ENCODE measurements at places on chromosomes 1 and 21. TPM values are rescaled to one million over a fixed set of nuclear protein-coding genes. Genes with fewer than 3 reads are reported as not detected.

The PRELP gene
- 1.3 TPM for total RNA-seq

The APOBEC4 gene
- not detected for total RNA-seq

The ITLN2 gene
- not detected for total RNA-seq

The ENSA gene
- total RNA-seq, result 82.1 TPM

The PLEKHA6 gene
- 4.6 TPM for total RNA-seq

The FALEC gene
- not detected for total RNA-seq

The ADAMTS5 gene
- total RNA-seq, result 8.4 TPM

The SPRR2F gene
- not detected for total RNA-seq

The FNDC5 gene
- total RNA-seq, result 1.00 TPM

The AADACL4 gene
- not detected for total RNA-seq

The CORT gene
- not detected for total RNA-seq

The PTPRC gene
- total RNA-seq, result not detected

The PLA2G2C gene
- not detected for total RNA-seq

The ERVH48-1 gene
- total RNA-seq, result not detected

The C1orf226 gene
- total RNA-seq, result 1.7 TPM

The C1orf167 gene
- total RNA-seq, result 0.24 TPM

The GJA9 gene
- not detected for total RNA-seq

The FAM163A gene
- not detected for total RNA-seq

The COL11A1 gene
- total RNA-seq, result 0.10 TPM

The GIPC2 gene
- total RNA-seq, result 0.12 TPM

The C8B gene
- not detected for total RNA-seq

The GPX7 gene
- 21.6 TPM for total RNA-seq

The FAM110D gene
- total RNA-seq, result not detected

Data from cardiac ventricle fibroblast (primary cell).